ENCODE measurements at places on chromosomes 12 and 14.

DNA sequence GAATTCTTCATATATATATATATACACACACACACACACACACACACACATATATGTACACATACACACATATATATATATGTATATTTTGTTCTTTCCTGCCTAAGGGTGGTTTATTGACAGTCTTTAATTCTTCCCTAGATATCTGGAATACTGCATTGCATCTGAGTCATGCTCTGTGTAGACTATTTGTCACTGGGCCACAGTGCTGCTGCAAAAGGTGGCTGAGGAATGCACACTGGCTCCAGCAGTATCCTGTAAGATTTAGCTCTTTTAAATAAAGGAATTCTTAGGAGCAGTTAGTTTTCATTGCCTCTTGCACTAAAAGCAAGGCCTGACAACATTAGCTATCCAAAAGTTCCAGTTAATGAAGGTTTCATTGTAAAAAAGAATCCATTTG, 200.9 kb downstream of the APAF1 start:
- no peak for DNase-seq

GRCh38 chr12:107485731-107486130, 199.9 kb upstream of the PWP1 start:
- peak; percentile 18 for DNase-seq

- no peak for DNase-seq
These were observed 161.8 kb downstream of the ANO4 start for GRCh38 chr12:100956311-100956852.

DNA sequence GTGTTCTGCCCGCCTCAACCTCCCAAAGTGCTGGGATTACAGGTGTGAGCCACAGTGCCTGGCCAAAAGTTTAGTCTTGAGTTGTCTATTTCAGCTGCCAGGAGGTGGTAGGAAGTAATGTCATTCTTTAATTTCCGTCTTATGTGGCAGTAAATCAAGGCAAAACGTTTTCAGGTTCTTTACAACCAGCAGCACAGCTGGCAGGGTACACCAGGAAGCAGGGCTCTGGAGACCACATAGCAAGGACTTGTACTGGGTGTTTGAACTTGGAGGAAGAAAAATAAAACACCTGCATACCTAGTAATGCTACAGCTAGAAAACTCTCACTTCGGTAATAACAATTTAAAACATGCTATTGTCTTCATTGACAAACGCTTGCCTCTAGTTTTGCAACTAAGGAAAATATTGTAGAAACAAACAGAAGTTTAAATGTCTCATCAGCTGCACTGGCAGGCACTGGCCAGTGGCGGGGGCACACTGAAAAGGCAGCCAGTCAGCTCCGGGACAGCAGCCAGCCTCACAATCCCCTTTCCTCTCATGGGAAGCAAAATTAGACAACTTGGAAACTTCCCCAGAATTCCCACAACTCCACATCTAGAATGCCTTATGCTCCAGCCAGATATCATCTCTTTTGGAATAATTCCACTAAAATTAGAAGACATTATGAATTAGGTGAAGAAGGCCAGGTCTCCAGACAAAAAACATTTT, 72.2 kb downstream of the CLIP1 start:
- DNase-seq = peak; percentile 84

DNA sequence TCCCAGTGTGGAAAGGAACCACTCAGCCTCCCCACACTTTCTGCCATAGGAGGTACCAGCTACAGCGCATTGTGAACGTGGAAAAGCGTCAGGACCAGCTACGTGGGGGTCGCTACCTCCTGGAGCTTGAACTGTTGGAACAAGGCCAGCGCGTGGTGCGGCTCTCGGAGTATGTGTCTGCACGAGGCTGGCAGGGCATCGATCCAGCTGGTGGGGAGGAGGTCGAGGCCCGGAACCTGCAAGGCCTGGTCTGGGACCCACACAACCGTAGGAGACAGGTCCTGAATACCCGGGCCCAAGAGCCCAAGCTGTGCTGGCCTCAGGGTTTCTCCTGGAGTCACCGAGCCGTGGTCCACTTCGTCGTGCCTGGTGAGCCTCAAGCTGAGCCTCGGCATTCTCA, 96.8 kb downstream of the B4GALNT3 start:
- no peak for DNase-seq

- no peak for DNase-seq
These were observed 238.3 kb downstream of the SLC41A2 start for GRCh38 chr12:104719700-104720338.

DNA sequence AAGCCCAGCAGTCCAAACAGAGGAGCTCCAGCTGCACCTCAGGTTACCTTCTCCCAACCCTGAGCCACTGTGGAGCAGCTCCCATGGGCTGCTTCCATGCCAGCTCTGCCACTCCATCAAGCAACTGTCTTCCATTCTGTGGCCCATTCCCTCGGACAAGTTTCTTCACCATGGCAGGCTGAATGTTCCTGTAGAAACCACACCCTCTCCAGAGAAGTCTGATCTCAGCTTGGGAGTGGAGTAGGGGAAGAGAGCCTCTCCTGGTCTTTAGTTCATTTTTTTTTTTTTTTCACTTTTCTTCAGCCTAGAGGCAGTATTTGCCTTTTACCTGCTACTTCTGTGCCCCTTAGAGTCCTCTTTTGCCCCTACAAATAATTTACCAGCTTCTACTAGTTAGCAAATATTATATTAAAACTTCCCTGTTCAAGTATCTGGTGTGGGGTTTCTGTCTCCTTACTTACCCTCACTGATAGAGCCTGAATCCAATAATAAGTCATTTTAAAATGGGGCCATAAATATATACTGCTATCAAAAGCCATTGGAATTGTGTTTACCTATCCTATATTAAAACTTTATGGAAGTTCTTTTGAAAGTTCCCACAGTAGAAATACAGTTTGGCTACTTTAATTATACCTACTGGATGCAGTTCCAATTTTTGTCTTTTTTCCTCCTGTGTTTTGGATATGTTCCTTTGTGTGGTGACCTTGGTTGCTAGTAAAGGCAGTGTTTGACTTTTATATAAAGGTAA, 11.7 kb upstream of the SLC17A8 start:
- no peak for DNase-seq

DNA sequence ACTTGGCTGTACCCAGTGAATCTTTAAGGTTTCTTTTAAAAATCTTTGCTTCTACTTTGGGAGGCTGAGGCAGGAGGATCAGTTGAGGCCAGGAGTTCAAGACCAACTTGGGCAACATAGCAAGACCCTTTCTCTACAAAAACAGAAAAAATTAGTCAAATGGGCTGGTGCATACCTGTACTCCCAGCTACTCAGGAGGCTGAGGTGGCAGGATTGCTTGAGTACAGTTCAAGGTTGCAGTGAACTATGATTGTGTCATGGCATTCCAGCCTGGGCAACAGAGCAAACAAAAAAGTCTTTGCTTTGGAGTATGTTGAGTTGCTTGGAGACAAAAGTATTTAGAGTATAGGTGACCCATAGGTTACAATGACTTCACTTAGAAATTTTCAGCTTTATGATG, 6.2 kb upstream of the DDX55 start:
- no peak for DNase-seq

DNA sequence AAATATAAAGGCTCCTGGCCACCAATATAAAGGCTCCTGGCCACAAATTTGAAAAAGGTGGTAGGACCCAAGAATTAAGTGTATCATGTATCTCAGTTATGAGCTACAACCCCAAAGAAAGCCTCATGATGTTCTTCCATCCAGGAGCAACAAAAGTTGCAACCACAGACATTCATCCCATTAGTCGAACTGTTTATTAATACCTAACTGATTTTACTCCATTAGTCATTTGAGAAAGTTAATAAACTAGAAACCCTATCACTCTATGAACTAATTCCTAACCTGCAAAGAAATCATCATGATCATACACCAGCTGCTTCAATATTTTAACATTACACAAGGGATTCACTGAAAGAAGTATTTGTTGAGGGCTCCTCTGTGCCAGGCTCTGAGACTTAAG, 253.2 kb upstream of the GRIP1 start:
- no peak for DNase-seq

GRCh38 chr12:126198966-126199692, 1133.9 kb downstream of the AACS start:
- no peak for DNase-seq

DNA sequence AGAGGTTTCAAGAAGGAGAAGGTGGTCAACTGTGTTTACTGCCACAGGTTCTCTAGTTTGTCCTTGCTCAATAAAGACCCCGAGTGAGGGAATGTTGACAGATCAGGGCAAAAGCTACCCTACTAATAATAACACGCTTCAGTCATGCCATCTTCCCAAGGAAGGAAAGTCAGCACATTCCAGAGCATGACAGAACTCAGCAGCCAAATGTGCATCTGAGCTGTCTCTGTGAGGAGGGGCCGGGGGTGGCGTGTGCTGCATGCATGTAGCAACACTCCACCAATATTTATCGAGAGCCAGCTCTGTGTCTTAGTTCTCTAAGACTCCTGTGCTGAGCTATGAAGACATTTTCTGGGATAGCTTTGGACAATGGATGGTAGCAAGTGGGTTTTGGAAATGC, 260.4 kb downstream of the DPF3 start:
- DNase-seq = no peak

GRCh38 chr14:37641117-37641516, 45.7 kb downstream of the TTC6 start:
- no peak for DNase-seq

GRCh38 chr12:98387444-98387843, 127.9 kb upstream of the TMPO start:
- DNase-seq = no peak

DNA sequence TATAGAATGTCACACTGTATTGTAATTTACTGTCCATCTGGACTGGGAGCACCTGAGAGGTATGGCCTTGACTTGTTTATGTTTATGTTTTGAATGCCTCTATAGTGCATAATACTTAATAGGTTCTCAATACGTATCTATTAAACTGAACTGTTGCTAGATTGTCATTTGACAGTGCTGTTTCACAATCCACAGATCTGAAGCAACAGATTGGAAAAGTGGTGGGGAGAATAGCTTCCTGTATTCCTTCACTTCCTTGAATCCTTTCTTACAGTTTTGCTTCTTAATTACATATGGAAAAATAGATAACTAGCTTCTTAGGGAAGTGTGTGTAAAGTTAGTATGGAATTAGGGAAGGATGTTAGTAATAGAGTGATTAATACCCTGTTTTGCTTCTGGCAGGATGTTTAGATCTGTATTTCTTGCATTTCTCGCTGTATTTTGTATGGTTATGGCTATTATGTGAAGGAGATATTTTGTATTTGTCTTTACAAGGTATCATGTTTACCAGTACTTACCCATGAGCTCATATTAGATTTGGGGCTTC, 4.5 kb downstream of the CNOT2 start:
- DNase-seq = peak; percentile 19

- DNase-seq = peak; percentile 66
These were observed 15.0 kb downstream of the CEP128 start for GRCh38 chr14:80926397-80927082.

DNA sequence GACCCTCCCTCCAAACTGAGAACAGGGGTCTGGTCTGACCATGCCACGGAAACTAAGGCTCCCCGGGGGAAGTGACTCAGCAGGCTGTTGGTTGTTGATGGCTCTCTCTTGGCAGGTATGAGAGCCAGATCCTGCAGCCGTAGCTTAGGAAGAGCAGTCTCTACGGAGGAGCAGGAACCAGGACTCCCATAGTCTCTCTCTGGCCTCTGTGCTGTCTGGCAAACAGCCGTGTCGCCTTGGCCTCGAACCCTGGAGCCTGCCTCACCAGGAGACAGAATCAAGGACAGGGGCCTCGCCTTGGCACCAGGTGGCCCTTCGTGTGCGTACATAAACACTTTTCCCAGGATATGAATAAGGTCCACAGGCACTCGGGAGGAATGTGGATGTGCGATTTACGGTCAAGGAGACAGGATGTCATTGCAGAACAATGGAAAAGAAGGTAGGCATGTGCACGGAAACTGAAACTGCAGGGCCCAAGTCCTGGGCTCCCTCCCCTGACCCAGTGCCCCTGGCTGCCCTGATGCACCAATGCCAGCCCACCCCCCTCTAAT, 7.9 kb downstream of the VWF start:
- DNase-seq = no peak

DNA sequence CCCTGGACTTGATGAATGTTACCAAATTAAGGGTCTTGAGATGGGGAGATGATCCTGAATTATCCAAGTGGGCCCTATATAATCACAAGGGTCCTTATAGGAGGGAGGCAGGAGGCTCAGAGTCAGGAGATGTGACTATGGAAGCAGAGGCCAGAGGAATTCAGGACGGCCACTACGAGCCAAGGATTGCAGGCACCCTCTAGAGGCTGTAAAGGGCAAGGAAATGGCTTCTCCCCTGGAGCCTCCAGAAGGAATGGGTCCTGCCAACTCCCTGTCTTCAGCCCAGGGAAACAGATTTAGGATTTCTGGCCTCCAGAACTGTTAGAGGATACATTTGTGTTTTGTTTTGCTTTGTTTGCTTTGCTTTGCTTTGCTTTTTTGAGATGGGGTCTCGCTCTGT, 8.8 kb downstream of the BDKRB1 start:
- peak; percentile 65 for DNase-seq

DNA sequence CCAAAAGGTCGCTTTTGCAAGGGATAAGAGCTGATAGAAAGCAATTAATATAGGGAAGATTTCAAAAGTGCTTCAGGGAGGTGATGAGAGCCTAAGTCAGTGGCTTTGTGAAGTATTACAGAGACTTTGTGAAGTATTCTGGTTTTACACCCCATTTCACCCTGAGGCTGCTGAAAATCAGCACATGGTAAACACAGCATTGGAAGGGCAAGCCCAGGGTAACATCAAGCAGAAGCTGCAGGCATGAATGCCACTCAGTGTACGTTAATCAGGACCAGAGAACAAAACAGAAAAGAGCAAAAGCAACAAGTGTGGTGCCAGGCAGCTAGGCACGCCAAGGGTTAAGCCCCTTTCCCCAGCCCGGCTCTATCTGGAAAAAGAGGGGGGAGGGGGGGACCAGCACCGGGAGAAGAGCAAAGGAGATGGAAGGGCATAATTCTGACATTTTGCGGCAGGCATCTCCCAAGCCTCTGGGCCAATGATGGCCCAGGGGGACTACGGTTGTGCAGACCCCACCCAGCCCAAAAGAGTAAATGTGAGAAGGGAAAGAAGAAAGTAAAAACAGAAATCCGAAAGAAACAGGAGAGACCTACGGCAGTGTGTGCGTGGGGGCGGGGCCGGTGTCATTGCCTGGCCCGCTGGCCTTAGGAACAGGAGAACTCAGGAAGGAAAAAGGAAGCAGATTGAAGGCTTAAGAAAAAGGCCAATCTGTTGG, 58.9 kb downstream of the DHRS2 start:
- no peak for DNase-seq

GRCh38 chr12:79326222-79326621, 364.5 kb downstream of the PAWR start:
- DNase-seq = no peak

- no peak for DNase-seq
These were observed 190.2 kb downstream of the MON2 start for GRCh38 chr12:62656591-62657362.

DNA sequence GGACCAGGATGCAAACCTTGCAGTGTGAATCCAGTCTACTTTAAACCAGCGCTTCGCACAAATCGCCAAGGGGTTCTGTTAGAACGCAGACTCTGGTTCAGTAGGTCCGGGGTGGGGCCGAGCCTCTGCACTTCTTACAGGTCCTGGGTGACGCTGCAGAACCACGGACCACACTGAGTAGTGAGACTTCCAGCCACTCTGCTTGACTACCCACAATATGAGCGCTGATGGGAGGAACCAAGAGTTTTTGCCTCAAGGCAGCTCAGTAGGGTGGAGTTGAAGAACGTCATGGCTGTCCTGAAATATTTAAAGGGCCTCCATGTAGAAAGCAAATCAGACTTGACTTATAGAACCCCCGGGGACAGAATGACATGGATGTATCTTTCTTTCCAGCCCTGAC, 138.0 kb upstream of the CRY1 start:
- no peak for DNase-seq
